Dermis blood vessel endothelial cell (primary cell): ENCODE measurements at places on chromosomes 11 and 22. TPM values are rescaled to one million over a fixed set of nuclear protein-coding genes. Genes with fewer than 3 reads are reported as not detected.

Gene POU2AF2
- not detected in 2 replicates for total RNA-seq

Gene SCO2
- total RNA-seq = 2.3 and 5.6 TPM in 2 replicates

Gene OR52A1
- total RNA-seq = not detected in 2 replicates

Gene NDUFA6
- total RNA-seq = 38.1 and 42.7 TPM in 2 replicates

Gene KRTAP5-7
- not detected in 2 replicates for total RNA-seq

Gene GSTT2B
- 1.4 and 11.1 TPM in 2 replicates for total RNA-seq

Gene LINC01488
- not detected in 2 replicates for total RNA-seq

Gene ASCC2
- 24.2 and 33.5 TPM in 2 replicates for total RNA-seq

Gene NRXN2
- total RNA-seq = not detected in 2 replicates
